ENCODE measurements at places on chromosomes 1 and 21.

- DNase-seq: no peak
Observed at GRCh38 chr1:36561361-36561724, 78.6 kb upstream of the CSF3R start.

GRCh38 chr1:95953015-95953414, 719.0 kb downstream of the RWDD3 start:
- DNase-seq: no peak

DNA sequence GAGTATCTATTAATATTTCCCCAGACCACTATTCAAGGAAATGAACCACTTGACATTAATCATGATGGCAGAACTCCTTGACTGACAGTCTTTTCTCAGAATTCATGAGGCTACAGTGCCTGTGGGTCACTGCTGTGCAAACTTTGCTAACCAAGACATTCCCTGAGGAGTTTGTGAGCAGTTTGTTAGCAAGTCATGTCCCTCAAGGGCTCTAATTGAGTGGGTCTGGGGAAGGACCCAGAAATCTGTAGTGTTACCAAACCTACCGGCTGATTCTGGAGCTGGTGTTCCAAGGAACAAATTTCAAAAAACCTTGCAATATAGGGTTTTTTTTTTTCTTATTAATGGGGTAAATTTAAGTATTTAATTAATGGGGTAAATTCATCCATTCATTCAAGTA, 103.2 kb upstream of the VANGL1 start:
- DNase-seq: no peak

DNA sequence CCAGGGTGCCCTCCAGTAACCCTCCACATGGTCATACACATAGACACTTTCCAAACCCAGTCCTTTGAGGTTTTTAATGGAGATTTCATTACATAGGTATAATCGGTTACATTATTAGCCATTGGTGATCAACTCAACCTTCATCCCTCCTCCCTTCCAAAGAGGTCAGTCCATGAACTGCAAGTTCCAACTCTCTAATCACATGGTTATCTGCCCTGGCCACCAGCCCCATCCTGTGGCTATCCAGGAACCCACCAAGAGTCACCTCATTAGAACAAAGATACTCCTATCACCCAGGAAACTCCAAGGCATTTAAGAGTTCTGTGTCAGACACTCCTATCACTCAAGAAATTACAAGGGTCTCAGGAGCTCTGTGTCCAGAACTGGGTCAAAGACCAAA, 12.2 kb downstream of the ATP1A4 start:
- no peak for DNase-seq

GRCh38 chr1:73576083-73576482, 621.9 kb downstream of the LRRIQ3 start:
- no peak for DNase-seq

DNA sequence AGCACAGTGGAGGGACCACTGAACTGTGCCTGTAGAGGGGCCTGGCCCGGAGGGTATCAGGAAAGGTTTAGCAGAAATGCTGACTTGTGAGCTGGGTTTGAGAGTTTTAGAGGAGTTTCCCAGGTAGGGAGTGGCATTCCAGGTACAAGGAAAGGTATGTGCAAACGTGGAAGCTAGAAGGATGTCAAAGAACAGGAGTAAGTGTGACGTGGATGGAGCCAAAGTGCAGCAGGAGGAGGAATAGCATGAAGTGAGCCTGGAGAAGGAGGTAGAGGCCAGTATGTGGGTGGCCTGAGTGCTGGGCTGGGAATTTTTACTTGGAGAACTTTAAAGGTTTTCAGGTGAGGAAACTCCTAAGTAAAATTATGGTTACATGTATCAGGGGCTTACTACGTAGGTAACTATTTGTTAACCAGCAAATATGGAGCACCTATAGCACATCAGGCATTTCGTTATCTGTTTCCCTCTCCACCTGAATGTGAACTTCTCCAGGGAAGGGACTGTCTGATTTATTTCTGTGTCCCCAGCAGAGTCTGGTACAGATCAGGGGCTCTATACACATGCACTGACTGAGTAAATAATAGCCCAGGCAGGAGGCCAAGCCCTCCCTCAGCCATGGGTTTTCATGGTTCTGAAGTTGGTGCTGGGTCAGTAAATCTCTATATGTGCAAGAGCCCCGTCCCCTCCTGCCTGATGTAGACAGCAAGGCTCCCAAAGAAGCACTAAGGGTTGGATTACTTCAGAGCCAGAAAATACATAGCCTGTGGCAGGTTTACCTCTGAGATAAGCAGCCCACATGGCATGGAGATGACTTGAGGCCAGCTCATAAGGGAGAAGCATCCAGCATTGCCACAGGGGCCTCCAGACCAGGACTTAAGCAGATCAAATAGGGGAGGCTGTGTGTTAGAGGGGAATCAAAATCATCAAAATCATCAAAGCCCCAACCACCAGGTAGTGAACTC, 43.4 kb downstream of the CDCP2 start:
- DNase-seq: no peak

DNA sequence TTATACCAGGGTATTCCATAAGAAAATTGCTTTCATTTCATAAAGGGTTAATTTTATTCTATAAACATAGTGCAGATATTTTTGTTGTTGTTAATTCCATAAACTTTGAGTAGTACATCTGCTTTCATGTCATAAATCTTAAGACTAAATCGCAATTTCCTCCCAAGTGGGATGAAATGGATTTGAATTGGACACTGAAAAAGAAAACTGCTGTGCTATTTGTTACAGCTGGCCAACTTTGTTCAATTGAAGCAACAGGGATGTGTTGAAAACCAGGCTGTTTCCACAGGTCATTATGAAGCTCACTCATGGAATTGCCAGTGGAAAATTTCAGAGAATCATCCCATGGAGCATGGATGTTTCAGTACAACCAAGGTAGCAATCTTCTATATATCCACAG, 252.5 kb upstream of the RGS18 start:
- DNase-seq: no peak

DNA sequence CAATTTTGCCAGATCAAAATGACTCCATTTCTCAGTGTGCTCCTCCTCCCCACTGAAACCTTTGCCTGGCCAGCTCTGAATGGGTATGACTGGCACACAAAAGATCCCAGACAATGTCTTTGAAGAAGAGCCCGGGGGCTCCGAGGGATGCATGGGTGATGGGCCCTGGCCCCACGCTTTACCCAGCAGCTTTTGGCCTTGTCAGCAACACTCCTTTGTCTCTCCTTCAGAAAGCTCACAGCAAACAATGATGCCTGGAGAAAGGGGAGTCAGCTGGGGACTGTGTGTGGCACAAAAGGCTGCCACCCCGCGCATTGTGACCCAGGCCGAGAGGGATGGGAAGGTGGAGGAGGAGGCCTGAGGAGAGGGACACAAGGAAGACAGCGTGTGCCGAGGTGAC, 45.9 kb downstream of the PLXNA2 start:
- DNase-seq: no peak

DNA sequence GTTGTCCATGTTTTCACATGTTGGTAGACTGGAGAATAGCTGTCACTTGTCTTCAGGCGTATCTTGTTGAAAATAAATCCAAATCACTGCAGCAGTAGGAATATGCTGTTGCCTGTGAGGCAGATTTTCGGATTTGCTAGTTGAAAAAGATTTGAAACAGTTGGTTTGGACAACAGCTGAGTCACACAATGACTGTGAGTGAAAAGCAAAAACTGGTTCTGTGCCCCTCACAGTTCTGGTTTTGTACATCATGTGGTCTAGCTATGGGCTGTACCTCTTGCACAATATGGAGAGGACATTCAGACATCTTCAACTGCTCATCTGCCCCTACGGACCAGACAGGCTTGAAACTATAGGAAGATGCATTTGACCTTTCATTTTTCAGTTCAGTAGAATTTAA, 1.8 kb downstream of the ARF1 start:
- no peak for DNase-seq

GRCh38 chr1:202852163-202852904, 36.6 kb downstream of the RABIF start:
- DNase-seq: peak; percentile 41

- DNase-seq: no peak
Observed at GRCh38 chr1:230891413-230891812, 23.1 kb upstream of the C1orf198 start.

DNA sequence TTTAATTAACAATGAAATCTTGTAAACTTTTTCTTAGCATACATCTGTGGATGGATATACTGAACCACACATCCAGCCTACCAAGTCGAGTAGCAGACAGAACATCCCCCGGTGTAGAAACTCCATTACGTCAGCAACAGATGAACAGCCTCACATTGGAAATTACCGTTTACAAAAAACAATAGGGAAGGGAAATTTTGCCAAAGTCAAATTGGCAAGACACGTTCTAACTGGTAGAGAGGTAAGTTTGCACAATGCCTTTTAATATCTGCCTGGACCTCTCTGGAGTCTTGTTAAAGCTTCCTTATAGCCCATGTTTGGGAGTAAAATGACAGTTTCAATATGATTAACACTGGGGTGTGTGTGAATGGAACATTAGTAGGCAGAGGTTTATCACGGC, 51.4 kb downstream of the MARK1 start:
- no peak for DNase-seq

- DNase-seq: no peak
Observed at GRCh38 chr21:21897275-21897883, 899.2 kb downstream of the NCAM2 start.

DNA sequence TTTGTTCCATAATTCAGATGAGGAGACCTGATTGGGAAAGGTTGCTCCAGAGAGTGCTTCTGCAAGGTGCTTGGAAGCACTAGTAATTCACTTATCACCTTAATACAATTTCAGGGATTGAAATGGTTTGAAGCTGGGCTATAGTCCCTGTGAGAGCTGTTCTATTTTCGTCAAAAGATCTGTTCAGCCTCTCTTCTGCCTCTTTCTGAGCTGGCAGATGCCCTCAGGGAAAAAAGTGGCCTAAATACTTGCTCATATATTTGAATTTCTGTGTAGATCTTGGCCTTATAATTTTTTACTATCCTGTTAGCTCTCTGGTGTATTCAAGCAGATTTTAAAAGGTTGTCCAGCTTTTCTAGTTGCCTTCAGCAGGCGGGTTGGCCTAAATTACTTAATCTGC, 22.3 kb downstream of the C1orf146 start:
- DNase-seq: no peak

DNA sequence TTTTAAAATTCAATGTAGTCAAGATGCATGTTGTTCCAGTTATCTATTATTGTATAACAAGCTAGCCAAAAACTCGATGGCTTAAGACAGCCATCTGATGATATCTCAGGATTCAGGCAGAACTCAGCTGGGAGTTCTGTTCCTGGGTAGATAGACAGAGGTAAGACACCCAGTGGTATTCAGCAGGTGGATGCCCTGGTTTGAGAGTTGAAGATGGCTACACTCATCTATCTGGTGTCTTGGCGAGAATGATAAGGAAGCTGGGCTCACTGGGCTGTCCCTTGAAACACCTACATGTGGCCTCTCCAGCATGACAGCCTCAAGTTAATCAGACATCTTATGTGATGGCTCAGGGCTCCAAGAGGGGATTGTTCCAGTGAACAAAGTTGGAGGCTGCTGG, 3.3 kb upstream of the KCNK1 start:
- DNase-seq: no peak

DNA sequence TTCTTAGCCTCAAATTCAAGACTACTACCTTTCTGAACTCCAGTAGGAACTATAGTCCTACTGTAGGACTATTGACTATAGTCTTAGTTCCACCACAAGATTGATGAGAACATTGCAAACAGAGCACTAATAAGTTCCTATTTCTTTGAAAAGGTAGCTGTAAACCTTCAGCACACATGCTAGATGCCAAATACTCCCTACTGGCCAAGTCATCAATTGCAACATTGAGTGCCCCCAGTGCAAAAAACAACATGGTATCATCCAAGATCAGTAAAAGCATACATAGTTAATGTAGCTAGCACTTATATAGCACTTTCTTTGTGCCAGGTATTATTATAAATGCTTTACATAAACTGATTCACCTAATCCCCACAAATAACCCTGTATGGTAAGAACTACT, 99.8 kb downstream of the MRPL39 start:
- no peak for DNase-seq

DNA sequence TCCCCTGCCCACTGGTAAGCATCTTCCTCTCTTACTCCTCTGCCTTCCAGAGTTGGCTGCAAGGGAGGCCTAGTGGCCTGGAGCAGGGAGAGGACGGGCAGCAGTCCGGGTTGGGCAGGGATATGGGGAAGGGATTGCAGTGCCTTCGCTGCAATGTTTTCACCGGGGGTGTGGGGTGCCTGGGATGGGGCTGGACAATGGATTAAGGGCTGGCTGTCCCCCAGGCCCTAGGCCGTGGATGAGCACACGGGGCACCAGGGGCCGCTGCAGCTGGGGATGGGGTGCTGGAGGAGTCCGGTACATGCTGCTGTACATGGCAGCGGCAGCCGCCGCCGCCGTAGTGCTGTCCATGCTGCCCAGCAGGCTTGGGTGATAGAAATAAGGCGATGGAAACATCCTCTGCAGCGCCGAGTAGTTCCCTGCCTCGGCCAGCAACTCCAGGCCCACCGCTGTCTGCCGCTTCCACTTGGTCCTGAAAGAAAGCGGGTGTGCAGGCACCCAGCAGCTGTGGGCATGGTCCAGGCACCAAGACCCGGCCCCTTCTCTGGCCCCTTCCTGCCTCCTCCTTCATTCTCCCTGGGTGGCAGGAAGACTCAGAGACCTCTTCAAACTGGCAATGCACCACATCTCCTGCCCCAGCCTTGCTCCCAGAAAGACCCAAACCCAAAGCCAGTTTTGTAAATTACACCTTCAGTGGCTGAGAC, 4.8 kb downstream of the BARHL2 start:
- DNase-seq: no peak

- DNase-seq: no peak
Observed at GRCh38 chr1:58741678-58742553, 41.9 kb downstream of the JUN start.

- no peak for DNase-seq
Observed at GRCh38 chr21:17753736-17754135, 65.4 kb downstream of the C21orf91 start.

DNA sequence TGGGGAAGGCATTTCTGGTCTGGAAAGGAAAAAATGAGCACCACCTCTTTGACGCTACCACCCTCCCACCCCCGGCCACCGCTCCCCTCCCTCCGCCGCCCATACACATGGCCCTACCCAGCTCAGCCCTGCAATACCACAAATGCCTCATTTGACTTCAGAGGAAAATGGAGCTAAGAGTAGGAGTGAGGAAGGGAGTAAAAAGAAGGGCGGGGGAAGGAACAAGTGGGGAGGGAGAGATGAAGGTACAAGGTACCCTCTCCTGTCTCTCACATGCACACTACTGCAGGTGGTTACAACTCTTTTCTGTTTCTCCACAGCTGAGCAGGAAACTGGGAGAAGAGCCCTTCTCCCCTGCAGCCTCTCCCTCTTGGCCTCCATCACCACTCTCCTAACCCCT, 7.1 kb downstream of the SYT2 start:
- no peak for DNase-seq

DNA sequence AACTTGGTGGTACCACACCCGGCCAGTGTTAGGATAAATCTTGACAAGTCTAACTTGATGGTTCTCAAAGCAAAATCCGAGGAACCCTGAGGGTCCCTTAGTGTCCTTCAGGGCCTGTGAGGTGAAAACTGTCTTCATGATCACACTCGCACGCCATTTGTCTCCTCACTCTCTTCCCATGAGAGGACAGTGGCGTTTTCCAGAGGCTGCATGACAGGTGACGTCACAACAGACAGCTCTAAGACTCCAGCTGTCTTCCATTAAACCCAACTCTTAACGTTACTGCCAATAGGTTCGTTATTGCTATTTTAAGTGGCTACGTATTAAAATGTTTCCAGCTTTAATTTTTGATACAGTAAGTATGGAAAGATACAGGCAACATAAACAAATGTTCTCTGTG, 13.8 kb downstream of the CFAP74 start:
- no peak for DNase-seq
